ENCODE measurements at places on chromosomes 12 and 14.

- DNase-seq: no peak
Measured at GRCh38 chr14:60495946-60496345, 10.1 kb upstream of the C14orf39 start.

- DNase-seq: no peak
Measured at GRCh38 chr12:94012590-94012989, 135.8 kb upstream of the PLXNC1 start.

DNA sequence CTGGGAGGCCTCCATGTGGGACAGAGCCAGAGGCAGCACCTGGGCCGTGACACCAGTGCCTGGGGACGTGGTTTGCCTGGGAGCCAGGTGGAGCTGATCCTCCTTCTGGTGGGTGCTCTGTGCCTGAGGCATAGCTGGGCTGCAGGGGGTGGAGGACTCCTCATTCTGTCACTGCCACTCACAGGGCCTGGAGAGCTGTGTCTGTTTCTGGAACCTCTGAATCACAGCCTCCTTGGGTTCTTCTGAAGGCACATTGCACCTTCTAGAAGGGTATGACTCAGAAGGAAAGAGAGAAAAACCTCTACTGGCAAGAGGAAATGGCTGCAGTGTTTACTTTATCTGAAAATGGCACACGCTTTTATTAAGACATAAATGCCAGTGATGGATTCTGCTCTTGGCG, 659.8 kb downstream of the VRK1 start:
- peak; percentile 65 for DNase-seq

GRCh38 chr14:52609445-52610044, 56.9 kb downstream of the GPR137C start:
- DNase-seq: no peak

DNA sequence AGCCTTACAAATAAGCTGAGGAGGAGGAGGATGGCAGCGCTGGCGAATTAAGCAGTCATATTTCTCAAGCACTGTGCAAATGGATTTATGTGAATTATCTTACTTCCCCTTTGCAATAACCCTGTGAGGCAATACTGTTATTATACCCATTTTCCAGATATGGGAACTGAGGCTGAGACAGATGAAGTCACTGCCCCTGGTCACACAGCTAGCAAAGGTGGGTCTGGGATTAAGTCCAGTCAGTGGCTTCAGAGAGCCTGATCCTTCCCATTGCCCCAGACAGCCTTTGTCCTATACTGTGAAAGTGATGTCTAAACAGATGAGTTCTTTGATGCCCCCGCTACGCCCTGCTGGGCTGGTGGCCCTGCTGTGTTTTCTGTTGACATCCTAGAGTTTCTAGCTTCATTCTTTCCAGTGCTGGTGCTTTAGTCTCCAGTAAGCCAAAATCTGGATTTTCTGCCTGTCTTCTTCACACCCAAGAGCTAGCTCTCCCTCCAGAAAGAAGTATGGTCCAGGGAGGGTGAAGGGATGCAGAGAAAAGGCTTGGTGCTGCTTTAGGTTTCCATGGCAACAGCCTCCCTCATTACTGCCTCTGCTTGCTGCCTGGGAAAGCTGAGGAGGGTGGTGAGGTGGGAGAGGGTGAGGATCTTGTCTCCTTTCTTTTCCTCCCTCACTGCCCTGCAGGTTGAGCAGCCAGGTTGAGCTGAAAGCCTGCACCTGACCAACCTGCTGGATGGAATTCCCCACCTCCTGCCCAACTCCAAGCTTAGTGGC, 30.7 kb downstream of the TMEM63C start:
- DNase-seq: no peak

DNA sequence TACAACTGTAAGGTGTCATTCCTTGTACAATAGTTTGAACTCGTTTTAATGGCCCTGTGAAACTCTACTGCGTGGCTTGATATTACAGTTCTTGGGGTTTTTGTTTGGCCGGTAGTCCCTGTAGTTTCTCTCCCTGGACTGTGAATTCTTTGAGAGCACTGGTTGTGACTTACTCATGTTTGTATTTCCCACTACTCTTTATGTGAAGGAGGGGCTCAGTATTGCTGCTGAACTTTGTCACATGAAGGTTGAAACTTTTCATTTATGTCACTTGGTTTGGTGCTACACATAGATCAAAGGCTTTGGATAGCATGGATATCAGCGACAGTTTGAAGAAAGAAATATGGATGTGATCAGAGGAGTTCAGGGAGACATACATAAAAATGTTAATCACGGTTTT, 1.5 kb upstream of the POU6F1 start:
- no peak for DNase-seq

- no peak for DNase-seq
Measured at GRCh38 chr12:48157889-48158370, 615 bp upstream of the ASB8 start.

DNA sequence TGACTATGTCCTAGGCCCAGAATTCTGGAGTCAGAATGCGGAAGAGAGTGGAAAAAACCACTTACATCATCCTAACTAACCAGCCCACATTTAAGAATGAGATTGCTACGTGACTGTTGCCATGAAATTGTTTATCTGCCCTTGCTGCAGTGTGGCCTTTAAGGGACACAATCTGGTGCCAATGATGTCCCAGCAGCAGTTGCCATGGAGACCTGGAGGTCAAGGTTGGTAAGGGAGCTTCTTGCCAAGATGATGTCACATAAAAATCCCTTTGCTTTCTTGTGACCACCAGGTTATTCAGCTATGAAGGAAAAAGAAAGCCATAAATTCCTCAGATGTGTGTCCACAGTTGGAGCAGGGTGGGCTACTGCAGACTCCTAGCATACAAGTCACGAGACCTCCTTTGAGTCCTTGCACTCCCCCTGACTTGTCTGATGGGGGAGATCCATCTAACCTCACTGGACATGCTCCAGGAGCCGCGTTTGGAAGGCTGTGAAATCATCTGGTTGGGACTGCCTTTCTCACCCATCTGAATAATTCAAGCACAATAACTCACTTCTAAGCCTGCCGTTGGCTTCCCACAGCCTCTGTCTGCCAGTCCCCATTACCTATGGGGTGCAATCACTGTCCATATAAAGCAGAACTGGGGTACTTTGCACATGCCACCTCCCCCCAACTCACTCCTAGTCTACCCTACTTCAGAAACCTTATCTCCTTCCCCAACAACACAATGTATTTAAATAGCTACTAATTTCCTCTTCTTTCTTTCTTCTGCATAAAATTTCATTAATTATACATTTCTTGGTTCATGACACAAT, 165.6 kb downstream of the ZFP36L1 start:
- DNase-seq: no peak

- DNase-seq: no peak
Measured at GRCh38 chr12:57165741-57166140, 18.3 kb upstream of the LRP1-AS start.

GRCh38 chr14:40417777-40418401, 985.7 kb upstream of the FBXO33 start:
- no peak for DNase-seq

Data from posterior cingulate gyrus (tissue), 11 donors.